Stimulated activated CD4-positive, alpha-beta T cell treated with anti-CD3 and anti-CD28 coated beads, Interleukin-15, amount 100 ng/mL, for 1 hour (primary cell): ENCODE measurements at places on chromosomes 1 and 21.

DNA sequence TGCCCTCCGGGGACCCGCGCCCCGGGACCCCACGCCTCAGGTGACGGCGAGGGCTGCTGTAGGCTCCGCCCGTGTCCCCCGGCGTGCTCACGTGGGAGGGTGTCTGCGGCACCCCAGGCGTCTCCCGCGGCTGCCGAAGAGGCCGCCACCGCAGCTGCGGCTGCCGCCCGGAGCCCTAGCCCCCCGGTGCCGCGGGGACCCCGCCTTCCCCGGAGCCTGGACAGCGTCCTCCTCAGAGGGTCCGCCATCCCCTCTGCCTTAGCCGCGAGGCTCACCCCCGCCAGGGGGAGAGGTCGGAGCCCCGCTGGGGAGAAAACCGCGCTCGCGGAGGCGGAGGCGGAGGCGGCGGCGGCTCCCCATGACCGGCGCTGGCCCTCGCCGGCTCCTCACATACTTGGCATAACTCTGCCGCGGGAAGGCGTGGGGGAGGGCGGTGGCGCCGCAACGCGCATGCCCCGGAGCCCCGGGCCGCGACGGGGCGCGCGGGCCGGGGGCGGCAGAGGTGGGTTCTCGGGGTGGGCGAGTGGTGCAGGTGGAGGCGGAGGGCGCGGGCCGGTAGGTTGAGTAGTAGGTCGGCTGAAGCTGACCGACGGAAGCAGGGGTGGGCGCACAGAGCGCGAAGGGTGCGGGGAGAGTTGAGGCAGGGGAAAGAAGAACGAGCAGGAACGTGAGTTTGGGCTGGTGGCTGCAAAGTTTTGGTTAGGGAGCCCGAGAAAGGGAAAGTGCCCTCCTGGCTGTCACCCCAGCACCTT lies 700 bp upstream of the SYDE2 start:
- DNase-seq, result peak; percentile 54

- no peak for DNase-seq
Measured at GRCh38 chr1:214707306-214708087, 104.5 kb downstream of the CENPF start.

DNA sequence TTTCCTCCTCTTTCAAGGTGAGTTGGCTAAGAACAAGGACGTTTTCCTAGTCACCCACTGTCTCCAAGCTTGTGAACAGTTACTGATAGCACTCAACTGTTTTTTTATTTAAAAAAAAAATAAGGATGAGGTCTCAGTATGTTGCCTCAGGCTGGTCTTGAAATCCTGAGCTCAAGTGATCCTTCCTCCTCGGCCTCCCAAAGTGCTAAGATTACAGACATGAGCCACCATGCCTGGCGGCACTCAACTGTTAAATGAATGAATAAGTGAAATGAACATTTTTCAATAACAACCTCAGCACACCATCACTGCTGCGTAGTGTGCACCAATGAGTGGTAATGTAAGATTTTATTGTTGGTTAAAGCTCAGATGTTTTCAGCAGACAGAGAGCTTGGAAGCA lies 214.1 kb upstream of the NRIP1 start:
- no peak for DNase-seq

DNA sequence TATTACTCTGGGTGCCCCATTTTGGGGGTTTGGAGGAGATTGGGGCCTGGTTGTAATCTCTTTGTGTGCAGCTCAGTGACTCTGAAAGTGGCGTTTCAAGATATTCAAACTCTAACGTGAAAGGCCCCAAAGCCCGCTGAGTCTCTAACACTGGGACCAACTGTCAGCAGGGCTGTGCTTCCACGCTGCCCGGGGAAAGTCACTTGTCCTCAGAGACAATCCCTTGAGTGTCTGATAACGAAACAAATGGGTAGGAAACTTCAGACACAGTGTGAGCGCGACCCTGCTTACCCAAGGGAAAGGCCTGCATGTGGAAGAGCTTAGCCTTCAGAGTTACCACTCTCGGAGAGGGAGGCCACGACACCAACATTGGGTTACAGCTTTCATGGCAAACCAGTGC lies 837 bp downstream of the UBASH3A start:
- no peak for DNase-seq

DNA sequence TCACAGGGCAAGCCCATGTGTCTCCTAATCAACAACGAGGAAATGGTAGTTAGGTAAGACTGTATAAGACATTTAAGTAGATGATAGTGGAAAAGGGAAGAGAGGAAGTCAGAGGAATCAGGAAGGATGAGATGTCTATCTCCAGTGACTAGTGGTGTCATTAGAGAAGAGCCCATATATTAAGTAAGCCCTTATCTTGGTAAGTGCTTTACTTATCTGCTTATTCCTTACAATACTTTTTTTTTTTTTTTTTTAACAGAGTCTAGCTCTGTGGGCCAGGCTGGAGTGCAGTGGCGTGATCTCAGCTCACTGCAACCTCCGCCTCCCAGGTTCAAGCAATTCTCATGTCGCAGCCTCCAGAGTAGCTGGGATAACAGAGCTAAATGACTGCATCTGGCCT lies 29.5 kb downstream of the RNF11 start:
- no peak for DNase-seq

DNA sequence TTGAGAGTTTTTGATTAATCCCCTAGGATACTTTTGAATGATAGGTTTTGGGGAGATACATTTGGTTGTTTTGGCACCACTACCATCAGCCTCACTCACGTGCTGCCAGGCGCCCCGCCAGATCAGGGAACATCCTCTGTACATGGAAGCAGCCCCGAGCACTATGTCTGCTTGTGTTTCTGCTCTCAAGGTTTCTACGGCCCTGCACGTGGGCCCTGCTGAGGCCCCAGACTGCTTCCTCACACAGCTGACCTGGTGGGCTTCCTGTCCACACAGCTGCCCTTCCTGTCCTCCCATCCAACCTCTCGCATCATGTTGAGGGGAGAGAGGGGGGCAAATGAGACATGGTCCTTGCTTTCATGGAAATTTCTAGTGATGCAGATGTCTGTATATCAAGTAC lies 20.0 kb downstream of the ADARB1 start:
- no peak for DNase-seq

DNA sequence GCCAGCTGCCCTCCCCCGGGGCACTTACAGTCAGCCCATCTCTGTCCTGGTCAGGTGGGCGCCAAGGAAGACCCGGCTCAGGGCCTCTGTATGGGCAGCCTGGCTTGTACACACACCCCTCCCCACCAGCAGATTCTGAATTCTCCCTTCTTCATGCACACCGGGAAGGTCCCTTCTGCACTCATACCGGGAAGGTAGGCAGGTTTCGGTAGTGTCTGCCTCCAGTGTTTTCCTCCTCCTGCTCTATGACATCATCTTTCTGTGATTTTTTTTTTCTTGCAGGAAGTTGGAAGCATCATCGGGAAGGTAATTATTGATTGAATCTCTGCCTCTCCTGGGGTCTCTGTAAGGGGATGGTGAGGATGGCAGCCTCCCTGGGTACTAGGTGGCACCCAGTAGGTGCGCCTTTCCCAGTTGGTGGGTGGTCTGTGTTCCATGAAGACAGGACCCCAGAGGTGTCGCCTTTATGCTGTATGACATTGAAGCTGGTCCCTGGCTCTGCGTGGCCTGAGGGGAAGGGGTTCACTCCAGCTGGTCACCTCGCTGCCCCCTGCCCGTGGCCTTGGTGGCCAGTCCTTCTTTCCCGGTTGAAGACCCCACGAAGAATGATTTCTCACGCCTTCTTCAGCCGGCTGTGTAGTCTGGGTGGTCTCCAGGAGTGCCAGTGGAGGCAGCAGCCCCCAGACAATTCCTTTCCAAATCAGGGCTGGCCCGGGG lies 82.1 kb upstream of the COL6A1 start:
- DNase-seq, result no peak

GRCh38 chr1:203390298-203390697 lies 39.4 kb upstream of the FMOD start:
- DNase-seq, result no peak

- no peak for DNase-seq
Measured at GRCh38 chr1:14522926-14523241, 75.6 kb upstream of the KAZN start.

GRCh38 chr1:77857552-77857951 lies 30.9 kb upstream of the NEXN start:
- no peak for DNase-seq

- no peak for DNase-seq
Measured at GRCh38 chr1:27372808-27373690, 1.6 kb downstream of the FCN3 start.

DNA sequence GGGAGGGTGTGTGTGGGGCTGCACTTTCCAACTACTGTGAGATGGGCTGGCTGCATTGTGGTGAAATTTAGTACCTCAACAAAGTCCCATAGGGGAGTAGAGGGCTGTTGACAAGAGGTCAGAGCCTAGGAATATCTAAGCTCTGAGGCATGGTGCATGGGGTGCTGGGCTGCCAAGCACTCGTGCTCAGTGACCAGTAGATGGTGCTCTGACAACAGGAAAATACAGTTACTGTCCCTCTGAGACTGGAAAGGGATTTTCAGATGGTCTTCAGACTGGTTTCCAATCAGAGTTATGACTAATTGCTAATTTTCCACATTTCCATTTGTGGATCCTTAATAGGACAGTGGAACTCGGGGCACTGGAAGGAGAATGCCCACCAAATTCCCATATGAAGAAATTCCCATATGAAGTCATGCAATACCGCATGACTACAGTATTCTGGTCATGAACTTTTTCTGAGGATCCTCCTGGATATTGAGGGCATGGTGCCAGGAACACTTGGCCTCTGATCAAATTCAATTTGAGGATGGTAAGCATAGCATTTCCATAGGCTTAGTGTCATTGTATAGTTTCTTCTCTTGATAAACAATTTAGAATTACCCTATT lies 4.1 kb upstream of the CACNA1E start:
- no peak for DNase-seq

GRCh38 chr1:3902571-3903091 lies 2.6 kb upstream of the C1orf174 start:
- no peak for DNase-seq

DNA sequence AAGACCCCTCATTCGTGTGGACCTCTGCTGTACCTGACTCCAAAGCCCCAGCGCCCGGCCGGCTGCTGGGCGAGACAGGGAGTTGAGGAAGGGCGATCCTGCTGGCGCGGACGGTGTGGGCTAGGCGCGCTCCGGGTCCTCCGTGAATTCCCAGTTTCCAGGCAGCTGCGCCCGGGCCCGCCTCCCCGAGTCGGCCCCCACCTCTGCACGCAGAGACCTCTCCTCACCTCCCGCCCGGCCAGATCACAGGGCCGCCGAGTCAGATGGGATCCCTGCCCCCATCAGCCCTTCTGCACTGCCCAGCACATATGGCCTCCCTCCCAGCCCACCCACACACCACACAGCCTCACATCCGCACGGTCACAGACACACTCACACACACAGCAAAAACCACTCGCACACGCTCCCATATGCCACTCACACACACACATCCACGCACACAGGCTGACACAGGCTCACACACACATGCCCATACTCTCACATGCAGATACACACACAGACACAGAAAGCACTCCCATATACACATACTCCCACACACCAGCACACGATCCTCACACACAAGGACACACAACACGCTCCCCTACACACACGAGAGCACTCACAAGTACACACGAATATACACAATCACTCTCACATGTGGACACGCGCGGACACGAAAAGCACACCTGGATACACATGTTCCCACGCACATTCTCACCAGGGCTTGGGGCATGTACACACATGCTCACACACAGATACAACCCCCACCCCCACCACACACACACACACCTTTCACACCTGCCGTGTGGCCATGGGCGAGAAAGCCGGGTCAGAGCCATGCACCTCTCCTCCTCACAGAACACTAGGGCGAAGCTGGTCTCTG lies 7.2 kb upstream of the GUCA2B start:
- DNase-seq, result no peak

- peak; percentile 47 for DNase-seq
Measured at GRCh38 chr21:37009740-37010341, 3.3 kb downstream of the RIPPLY3 start.

DNA sequence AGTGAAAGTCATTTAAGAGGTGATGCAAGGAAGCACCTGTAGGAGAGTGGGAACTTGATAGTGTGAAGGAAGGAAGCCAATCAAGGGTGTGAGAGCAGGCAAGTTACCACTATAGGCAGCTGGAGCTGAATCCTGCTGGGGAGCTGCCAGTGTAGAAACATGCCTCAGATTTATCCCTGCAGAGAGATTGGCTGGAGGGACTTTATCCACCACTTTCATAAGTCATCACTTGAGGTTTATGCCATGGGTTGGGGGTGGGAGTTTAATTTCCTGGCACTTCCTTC lies 443.6 kb downstream of the PLPP3 start:
- no peak for DNase-seq

DNA sequence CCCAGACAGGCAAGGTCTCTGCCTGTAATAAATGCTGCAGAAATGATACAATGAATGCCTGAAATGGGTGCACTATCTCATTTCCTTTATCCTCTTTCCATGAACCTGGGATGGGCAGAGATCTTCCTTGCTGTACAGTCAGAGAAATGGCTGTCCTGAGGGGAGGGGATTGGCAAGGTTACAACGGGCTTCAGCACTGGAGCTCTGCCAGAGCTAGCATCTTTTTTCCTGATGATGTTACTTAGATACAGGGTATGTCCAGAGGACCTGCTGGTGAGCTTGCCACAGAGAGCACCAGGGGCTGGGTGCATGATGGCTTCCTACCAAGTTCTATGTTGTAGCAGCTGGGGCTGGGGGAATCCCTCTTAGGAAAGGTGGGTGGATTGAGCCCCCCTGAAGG lies 115.1 kb downstream of the PLXNA2 start:
- no peak for DNase-seq

GRCh38 chr1:232221802-232222499 lies 408.0 kb downstream of the SIPA1L2 start:
- DNase-seq, result no peak

GRCh38 chr1:12524266-12524665 lies 93.7 kb downstream of the DHRS3 start:
- no peak for DNase-seq

DNA sequence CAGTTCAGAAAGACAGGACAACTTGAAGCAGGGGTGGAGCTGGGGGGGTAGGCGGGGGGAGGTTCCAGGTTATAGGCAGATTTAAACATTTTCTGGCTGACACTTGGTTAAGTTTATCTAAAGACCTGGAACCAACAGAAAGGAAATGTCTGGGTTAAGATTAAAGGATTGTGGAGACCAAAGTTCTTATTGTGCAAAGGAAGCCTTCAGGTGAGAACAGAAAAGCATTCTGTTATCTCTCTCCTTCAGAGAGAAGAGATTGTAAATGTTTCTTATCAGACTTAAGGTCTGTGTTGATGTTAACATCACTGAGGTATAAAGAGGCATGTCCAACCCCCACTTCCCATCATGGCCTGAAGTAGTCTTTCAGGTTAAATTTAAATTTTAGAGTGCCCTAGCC lies 3.7 kb upstream of the ACADM start:
- DNase-seq, result no peak
